ENCODE measurements at places on chromosomes 4 and X.

DNA sequence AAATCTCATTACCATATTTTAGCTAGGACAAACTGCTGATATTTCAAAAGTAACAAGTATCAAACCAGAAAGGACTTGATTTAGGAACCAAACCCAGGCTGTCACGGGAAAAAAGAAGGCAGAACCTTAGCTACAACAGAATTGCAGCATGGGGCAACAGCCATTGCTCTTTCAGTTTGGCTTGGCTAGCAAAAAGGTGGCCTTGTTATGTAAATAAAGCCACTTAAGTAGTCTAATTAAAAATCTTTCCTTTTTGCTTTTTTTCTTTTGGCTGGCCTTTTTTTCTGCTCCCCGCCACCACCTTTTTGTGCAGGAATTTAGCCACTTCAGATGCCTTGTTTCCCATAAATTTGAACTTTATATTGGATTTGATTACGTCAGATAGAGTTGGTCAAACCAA, 235.9 kb downstream of the CPXCR1 start:
- DNase-seq, result no peak

GRCh38 chr4:16931339-16932305, 33.2 kb upstream of the LDB2 start:
- no peak for DNase-seq

- peak; percentile 80 for DNase-seq
Observed at GRCh38 chrX:1537031-1537715, at the start of gene P2RY8. P2RY8 (minus strand) TSS chrX:1537185; CDS start chrX:1466558, 70,627 bp downstream.

DNA sequence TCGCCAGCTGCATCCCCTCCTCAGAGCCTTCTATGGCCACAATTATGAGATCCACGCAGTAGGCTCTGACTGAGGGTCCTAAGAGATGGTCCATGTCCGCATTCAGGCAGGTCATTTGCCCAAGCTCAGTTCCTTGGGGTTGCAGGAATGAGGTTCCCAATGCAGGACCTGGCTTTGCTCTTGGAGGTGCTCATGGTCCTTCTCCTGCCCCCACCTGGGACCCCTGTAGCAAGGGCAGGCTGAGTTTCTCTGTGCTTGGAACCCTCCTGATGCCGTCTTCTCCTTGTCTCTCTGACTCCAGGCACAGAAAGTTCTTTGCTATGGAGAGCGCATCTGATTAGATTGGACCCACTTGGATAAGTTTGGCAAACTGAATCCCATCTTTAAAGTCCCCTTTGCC, 16.5 kb upstream of the SHOX start:
- no peak for DNase-seq

DNA sequence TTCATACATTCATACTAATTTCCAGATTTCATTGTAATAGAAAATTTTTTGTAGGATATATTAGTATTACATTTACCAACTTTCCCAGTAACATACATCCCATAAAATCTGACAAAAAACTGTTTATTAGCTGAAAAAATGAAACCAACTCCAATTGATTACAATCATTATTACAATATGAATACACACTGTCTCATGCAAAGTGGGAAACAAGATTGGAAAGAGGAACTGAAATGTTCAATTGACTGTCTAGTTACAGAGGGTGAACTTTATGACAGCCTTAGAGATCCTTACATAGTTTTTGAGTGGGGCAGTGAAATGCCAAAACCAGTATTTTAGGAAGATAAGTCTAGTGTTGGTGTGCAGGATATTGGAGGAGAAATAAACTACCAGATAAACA, 2.3 kb upstream of the AMBN start:
- DNase-seq, result no peak

DNA sequence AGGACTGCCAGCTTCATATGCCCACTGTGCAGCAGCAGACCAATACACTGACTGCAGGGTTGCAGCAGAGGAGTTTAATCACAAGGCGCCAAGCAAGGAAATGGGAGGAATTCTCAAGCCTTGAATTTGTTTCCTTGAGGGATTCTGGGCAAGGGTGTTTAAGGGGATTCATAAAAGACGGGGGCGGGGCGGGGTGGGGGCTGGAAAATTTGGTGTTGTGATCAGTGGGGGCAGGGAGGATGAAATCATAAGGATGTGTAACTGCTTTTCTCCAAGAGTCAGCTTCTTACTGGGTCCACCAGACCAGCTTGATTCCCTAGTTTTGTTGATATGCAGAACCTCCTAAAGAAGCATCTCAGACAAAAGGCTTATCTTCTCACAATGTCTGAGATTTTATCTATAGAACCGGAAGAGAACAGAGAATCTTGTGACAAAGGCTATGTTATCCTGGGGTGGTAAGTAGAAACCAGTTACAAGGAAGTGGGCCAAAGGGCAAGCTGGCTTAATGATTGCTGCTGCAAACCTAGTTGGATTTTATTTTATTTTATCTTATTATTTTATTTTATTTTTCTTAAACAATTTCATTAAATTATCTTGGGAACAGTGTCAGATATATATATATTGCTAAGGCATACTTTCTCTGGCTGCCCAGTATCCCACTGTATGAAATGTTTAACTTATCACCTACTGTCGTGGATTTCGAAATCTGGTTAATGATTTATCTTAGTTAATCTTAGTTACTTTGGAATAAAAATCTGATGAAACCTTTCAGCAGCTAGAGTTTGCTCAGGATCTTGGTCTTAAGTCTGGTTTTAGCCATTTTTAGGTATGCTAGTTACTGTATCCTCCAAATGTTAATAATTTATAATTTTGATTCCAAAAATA, 276.4 kb downstream of the RPA4 start:
- DNase-seq, result no peak

DNA sequence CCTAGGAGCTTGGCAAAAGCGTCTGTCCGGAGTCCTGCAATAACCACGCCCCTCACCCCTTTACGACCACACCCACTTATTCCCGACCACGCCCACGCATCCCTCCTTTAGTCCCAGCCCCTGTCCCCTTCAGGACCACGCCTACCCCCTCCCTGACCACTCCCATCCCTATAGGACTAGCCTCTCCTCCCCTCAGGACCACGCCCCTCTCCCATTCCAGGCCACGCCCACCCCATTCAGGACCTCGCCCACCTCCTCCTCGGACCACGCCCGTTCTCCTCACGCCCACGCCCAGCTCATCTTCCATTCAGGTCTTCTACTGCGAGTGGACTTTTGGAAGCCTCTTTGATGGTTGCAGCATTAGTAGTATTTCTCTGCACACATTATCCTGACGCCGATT, 131.2 kb upstream of the STX18 start:
- no peak for DNase-seq

DNA sequence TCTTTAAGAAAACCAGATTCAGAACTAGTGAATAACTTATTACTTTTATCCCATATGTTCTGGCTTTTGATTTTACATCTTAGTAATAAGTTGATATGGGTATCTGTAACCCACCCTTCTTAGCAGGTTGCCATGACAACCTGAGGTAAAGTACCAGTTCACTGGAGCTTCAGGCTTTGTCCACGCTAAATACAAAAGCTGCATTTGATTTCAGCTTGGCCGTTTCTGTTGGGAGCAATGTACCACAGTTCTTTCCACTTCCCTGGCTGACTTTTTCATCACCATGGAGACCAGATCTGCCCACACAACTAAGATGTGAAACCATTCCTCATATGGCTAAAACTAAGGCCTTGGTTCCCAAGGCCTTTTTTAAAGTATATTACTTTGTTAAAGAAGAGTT, 26.1 kb downstream of the KLHL34 start:
- DNase-seq, result no peak

DNA sequence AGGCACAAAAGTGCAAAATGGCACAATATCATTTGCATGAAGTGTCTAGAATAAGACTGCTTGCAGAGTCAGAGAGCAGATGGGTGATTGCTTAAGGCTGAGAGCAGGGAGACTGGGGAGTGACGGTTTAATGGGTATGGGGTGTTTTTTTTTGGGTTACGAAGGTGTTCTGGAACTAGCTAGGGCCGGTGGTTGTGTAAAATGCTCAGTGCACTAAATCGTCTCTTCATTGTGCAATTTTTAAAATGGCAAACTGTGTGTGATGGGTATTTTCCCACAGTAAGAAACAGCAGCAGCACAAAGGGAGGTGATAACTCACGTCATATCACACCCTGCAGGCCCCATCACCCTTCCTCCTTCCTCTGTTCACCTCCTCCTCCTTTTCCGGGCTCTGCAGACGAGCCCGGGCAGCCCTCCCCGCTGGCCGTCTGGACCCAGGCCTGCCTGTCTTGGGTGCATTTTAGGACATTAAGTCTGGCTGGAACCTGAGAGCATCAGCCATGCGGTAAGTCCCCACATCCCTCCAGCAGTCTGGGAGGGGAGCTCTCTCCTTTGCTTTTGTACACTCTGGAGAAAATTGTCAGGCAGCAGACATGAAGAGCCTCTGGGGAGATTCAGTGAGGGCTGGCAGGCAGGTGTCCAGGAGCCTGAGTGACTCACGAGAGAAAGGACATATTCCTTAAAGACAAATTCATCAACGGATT, 42.7 kb downstream of the ASMT start:
- DNase-seq, result peak; percentile 67

GRCh38 chr4:169802873-169803272, 45.1 kb upstream of the HPF1 start:
- no peak for DNase-seq

- no peak for DNase-seq
Observed at GRCh38 chr4:88291003-88291402, 6.6 kb upstream of the PPM1K start.

GRCh38 chr4:112073181-112073580, 72.1 kb upstream of the FAM241A start:
- no peak for DNase-seq

GRCh38 chr4:48970471-48970921, 15.6 kb upstream of the CWH43 start:
- no peak for DNase-seq

GRCh38 chr4:30454504-30454903, 265.7 kb upstream of the PCDH7 start:
- DNase-seq, result no peak

DNA sequence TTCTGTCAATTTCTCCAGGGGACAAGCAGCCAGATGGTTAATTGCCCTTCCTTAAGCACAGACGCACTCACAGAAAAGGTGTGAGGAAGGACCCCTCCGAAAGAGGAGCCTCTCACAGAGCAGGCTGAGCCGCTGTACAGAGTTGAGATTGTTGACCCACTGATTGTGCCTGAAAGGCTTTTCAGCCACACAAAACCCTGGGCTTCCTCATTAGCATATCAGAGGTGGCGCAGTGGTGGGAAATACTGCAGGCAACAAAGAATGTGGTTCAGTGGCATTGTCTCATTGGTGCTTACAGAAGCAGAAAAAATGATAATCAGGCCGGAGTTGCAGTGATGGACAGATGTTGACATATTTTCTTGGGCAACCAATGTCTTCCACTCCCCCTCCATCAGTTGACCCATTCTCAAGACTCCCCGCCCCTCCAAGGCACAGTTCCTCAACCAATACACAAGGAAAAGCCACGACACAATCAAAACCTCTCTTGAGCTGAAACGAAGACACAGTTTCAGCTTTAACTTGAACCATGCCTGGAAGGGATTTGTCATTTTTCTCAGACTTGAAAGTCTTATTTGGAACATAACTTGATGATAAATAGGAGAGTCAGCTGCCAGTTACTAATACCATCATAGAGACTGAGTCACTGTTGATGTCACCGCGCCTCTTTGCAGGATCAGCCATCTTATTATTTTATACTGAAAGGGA, 53.1 kb downstream of the ATXN3L start:
- DNase-seq, result no peak
